ENCODE measurements at places on chromosomes 11 and 22.

GRCh38 chr11:81647374-81647773 is 1086.3 kb downstream of the FAM181B start:
- DNase-seq = no peak

DNA sequence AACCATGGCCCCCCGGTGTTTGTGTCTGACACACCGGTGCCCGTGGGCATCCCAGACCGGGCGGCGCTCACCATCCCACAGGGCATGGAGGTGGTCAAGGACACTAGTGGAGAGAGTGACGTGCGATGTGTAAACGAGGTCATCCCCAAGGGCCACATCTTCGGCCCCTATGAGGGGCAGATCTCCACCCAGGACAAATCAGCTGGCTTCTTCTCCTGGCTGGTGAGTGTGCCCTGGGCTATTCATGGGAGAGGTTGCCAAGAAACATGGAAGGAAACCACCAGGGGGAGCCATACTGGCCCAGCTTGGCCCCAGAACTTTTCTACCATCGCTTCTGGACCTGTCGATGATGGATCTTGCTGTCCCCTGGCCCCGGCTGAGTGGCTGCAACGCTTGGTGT is 36.5 kb downstream of the PRDM11 start:
- DNase-seq = no peak

DNA sequence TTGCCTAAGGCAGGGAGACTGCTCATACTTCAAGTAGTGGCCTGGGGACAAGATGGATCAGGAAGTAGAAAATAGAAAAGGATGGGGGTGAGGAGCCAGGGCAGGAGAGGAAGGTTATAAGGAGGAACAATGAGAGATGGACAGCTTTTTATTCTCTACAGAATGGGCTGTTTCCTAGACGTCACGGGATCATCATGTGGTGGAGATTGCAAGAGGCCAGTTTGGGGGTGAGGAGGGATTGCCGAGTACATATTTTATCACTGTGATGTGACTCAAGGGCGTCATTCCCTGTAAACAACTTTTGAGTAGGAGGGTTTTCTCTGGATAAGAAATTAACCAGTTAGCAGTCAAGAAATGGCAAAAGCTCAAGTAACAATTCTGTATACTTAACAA is 406.3 kb downstream of the ETS1 start:
- no peak for DNase-seq

GRCh38 chr11:130902380-130902779 is 13.9 kb downstream of the SNX19 start:
- no peak for DNase-seq

All from Ammon's horn (tissue), 1 donor.